ENCODE measurements at places on chromosomes 1 and 21. TPM values are rescaled to one million over a fixed set of nuclear protein-coding genes. Genes with fewer than 3 reads are reported as not detected.

The MACO1 gene
- 30.9 TPM for total RNA-seq

The UBE2Q1 gene
- total RNA-seq, result 82.1 TPM

DNA sequence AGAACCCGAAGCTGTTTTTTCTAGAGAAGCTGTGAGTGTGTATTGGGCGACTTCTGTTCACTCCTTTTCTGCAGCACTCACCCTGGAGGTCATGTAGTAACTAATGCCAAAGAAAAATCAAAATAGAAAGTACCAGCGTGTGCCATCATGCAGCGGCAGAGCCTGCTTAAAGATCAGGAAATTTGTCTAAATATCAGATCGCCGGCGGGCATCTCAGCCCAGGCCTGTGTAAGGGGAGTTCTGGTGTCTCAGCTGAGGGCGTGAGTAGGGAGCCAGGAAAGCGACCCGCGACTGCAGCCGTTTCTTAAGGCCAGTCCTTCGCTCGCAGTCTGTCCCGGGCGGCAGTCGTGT, 768 bp downstream of the EDARADD start:
- DNase-seq, result no peak

DNA sequence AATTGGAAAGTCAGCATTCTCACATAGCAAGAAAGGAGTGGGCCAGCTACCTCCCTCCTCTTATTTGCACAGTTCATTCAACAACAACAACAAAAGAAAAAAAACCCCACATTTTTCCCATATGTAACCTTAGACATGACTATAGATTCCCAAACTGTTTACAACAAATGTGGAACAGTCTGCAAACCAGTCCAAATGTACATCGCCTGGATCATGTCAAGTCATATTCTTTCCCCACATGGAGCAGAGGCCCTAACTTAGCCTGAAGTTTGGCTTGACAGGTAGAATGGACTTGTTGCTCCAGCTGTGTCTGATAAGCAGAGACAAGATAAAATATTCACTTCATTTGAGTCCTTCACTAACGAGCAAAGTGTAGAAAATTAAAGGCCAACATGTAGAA, 81.7 kb upstream of the COL24A1 start:
- DNase-seq, result no peak

DNA sequence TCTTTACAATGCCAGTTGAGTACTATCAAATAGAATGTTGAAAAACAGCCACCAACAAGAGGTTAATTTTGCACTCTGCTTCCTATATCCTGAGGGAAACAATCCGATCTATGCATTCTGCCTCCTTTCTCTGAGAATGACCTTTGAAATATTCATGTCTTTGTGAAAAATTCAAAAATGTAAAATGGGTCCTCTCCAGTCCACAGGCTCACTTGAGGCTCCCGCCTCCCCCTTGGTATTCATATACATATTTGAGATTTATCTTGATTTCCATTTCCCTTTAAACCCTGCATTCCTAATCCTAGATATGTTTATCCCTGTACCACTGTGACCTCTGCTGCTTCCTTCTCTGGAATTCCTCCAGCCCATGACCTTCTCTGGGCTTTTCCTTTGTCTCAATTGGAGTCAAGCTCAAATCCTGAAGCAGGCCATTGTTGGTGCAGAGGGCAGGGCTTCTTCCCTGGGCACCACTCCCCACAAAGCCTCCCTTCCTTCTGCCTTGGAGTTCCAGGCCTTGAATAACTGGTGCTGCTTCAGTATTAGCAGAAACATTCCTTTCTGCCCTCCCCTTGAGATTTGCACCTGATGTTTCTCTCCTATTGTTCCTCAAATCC, 296.8 kb downstream of the PBX1 start:
- DNase-seq, result peak; percentile 34

The OR10K1 gene
- not detected for total RNA-seq

DNA sequence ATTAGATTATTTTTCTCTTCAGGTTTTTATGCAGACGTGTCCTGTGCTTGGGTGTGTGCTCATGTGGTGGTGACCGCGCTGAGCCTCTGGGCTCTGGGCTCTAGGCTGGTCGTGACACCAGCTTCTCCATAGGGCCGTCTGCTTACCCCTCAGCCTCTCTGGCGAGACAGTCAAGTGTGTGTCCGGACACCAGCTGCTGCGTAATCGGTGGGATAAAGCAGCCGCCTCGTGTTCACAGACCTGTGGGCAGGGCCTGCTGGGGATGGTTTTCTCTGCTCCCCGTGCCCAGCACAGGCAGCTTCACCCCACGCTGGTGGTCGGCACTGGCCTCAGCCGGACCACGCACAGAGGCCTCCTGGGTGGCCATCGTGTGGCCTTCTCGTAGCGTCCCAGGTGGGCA, 33.6 kb upstream of the DIP2A start:
- DNase-seq, result no peak

DNA sequence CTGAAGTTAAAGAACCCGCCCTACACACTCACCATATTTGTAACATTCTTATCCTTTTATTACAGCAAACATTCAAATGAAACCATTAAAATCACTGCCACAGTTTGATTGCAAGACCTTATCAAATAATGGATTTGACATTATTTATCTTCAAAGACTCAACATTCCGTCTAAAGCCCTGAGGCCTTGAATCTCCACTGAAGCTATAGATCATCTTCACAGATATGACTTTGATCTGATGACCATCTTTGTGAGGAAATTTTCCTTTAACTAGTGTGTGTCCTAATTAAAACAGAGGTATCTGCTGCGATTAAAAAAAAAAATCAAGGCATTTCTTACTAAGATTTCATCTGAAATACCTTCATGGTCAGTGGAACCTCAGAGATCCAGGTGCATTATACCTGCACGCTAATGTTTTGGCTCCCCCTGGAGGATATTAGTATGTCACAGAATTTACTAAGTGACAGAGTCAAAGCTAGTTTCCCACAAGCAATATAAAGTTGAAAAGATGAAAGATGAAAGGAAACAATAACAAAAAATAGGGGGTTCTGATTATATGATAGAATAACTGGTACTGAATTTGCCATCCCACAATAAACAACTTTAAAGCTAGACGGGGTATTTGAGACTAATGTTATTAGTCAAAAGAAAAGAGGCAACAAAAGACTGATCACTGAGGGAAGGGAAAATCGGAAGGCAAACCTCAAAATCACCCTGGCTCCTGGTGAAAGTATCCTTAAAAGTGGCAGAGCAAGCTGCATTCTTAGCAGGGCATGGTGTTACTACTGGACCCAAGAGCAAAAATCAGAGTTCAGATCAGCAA, 923.4 kb downstream of the NCAM2 start:
- no peak for DNase-seq

GRCh38 chr1:30372792-30373433, 350.5 kb downstream of the MATN1 start:
- DNase-seq, result peak; percentile 83

DNA sequence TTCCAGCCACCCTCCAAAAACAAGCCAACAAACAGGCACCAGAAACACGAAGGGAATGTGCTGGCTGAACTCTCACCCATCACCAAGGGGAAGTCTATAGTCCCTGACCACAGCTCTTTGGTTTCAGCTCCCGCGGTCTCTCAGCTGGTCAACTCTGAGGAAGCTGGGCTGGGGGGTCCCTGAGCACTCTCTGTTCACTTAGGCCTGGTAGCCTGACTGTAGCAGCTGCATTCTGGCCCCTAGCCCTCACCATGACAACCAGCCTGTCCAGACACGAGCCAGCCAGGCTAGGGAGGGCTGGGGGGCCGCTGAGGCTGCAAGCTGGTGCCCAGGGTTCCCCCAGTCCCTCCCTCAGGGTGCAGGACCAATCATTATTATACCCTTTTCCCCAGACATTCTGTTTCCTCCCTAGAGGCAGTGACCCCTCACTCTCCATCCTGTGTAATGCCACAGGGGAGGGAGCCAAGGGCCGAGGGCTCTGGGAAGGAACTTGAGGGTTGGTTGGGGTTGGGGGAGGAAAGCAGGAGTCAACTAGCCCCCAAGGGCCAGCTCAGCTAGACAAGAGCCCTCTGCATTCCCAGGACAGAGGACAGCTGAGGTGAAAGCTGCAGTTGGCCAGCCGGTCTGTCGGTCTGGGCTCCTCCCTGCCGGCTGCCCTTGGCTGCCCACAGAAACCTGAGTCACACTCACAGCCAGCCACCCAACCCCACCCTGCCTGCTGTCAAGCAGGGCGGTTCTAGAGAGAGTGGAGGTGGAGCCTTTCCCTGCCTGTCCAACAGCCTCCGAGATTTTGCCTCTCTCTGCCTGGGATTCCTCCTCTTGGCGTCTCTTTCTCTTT, 1.2 kb upstream of the TRAPPC3 start:
- peak; percentile 97 for DNase-seq

- no peak for DNase-seq
Measured at GRCh38 chr1:228833911-228834688, 98.8 kb downstream of the RHOU start.

- peak; percentile 93 for DNase-seq
Measured at GRCh38 chr1:16009030-16009460, 5.0 kb downstream of the SRARP start.

GRCh38 chr1:187051618-187052232, 223.0 kb downstream of the PLA2G4A start:
- DNase-seq, result no peak

- DNase-seq, result no peak
Measured at GRCh38 chr1:161069241-161069640, 450 bp downstream of the ARHGAP30 start.

DNA sequence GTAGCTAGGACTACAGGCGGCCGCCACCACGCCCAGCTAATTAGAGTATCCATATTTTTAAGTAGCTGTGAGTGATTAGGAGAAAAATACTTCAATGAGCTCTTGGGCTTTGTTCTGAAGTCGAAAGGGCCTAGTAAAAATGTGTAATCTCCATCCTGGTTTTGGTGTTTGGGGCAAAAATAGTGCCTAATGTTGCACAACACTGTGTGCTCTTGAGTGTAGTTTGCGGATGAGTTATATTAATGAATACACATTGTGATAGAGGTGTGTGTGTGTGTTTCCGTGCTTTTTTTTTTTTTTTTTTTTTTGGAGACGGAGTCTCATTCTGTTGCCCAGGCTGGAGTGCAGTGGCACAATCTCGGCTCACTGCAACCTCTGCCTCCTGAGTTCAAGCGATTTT, 6.3 kb upstream of the ARID1A start:
- no peak for DNase-seq

DNA sequence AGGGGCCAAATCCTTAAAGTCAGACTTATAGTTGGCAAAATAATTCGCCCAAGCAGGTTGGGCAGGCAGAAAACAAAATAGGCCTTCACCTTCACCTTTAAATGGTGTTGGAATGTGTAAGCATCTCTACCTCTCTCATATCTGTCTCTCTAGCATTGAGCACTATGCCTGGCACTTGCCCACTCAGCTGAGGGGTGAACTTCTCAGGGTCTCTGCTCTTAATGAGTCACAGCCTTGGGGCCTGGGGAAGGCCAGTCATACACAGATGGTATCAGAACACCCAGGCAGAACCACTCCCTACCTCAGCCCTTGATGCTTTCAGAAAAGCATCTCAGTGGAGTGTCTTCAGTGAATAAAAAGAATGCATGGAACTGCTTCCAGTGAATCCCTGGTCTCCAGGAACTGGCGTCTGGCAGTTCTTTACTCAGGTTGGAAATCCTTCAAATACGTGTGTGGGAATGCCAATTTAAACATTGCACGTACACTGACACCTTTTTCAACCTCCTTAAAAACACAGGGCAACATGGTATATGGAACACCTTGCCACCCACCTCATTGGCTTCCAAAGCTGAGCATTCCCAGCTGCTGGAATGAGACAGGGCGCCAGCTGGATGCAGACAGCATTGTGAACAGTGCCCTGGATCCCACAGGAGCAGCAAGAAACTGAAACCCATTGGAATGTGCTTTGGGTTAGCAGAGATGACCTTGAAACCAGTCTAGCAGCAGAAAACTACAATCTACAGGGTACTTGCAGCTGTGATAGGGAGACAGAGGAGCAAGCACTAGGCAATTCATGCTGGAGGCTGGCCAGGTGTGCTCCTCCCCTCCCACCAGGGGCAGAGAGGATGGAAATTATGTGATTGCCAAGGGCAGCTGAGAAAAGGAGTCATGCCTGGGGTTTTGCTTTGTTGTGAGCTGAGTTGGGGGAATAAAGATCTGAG, 30.0 kb downstream of the ZNF697 start:
- DNase-seq, result no peak

DNA sequence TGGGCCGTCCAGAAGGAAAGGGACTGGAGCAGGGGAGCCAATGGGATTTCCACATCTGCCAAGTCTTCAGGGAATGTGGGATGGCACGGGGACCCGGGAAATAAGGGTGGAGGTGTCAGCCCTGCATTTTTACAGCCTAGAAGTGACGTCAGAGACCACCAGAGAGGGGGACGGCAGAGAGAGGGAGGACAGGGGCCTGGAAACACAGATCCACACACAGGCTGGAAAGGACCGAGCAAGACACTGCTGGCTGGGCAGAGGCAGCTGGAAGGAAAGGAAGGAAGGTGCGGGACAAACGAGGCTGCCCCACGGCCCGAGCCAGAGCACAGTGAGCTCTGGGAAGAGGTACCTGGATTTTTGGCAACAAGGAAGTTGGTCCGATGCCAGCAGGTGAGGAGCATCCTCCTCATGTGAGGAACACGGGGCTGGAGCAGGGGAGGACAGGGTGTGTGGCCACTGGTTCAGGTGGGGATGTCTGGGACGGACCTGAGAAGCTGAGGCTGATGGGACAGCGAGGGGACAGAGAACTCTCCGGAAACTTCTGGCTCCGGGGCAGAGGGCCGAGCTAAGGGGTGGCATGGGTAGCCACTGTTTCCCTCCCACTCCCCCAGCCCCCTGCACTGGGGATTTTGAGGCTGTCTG, 138.3 kb downstream of the PGBD5 start:
- no peak for DNase-seq

GRCh38 chr1:32289256-32289655, 2.6 kb upstream of the HDAC1 start:
- no peak for DNase-seq

The NRAS gene
- total RNA-seq, result 35.9 TPM

The IGSF5 gene
- not detected for total RNA-seq

GRCh38 chr21:35026153-35026500, 23.0 kb downstream of the RUNX1 start:
- DNase-seq, result no peak

GRCh38 chr1:112061056-112061455, 71.6 kb upstream of the KCND3 start:
- DNase-seq, result no peak

Data from osteocyte (in vitro differentiated cells).